Activated T-cell treated with anti-CD3 and anti-CD28 coated beads, Interleukin-2, amount 50 U/mL, for 72 hours (primary cell): ENCODE measurements at places on chromosomes 5 and 9.

DNA sequence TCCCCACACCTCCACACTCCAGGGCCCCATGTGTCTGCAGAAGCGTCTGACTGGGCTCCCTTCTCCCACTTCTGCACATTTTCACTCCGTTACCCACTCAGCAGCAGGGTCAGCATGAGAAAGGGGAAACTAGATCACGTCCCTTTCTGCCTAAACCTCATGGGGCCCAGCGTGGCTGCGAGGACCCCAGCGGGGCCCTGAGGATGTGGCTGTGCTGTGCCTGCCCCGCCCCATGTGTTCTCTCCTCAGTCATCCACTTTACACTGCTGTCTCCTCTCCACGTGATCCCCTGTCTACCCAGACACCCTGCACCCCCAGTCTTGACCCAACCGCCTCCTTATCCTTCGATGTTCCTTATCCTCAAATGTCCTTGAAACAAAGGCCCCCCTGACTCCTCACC, 59.8 kb upstream of the OTULINL start:
- no peak for DNase-seq

DNA sequence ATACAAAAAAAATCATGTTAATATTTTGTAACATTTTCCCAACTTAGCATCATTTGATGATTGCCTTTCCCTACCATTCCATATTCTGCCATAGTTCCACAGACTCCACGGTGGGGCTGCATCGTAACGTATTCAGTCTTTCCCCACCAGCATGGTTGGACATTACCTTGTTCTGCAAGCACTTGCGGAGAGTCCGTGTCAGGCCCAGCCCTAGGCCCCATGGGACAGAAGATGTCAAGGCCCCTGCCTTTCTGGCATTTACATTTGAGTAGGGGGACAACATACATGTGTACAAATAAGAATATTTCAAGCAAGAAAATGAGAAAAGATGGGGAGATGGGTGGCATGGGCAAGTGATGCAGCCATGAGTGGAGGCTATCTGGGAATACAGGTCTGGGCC, 8.2 kb upstream of the PHF2 start:
- no peak for DNase-seq

DNA sequence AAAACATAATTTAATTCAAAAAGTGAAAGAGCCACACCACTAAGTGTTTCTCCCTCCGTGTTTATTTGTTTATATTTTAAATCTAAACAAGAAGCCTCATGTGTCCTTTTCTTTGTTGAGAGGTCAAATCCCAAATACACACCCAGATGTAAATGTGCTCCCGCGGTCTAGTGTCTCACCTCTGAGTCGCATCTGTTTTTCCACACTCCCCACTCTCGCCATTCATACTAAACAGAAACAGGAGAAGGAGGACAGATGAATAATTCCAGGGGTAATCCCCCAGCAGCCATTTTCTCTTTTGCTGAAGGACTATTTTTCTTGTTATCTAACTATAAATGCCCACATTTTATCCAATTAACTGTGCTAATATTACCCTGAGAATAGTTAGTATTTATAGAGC, 361.6 kb upstream of the RIOK2 start:
- no peak for DNase-seq

GRCh38 chr9:132827366-132827765, 50.7 kb downstream of the AK8 start:
- no peak for DNase-seq

DNA sequence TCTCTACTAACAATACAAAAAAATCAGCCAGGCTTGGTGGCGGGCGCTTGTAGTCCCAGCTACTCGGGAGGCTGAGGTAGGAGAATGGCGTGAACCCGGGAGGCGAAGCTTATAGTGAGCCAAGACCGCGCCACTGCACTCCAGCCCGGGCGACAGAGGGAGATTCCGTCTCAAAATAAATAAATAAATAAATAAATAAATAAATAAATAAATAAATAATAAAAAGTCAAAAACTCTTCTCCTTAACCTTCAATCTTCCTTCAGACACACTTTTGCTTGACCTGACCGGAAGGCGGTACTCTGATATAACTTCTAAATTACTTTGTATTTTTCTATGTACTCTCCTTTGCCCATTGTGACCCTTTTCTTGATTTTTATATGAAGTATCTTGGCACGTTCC, 302.1 kb downstream of the SLF1 start:
- DNase-seq = no peak

DNA sequence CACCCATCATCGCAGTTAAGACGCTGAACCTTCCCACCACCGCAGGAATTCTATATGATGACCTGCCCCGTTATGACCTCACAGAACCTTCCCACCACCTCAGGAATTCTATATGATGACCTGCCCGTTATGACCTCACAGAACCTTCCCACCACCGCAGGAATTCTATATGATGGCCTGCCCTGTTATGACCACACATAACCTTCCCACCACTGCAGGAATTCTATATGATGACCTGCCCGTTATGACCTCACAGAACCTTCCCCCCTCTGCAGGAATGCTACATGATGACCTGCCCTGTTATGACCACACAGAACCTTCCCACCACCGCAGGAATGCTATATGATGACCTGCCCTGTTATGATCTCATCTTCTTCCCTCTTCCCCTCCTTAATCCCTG, 64.3 kb downstream of the IRX1 start:
- no peak for DNase-seq

- DNase-seq = no peak
Measured at GRCh38 chr5:7753181-7753580, 97.8 kb downstream of the CFAP90 start.

DNA sequence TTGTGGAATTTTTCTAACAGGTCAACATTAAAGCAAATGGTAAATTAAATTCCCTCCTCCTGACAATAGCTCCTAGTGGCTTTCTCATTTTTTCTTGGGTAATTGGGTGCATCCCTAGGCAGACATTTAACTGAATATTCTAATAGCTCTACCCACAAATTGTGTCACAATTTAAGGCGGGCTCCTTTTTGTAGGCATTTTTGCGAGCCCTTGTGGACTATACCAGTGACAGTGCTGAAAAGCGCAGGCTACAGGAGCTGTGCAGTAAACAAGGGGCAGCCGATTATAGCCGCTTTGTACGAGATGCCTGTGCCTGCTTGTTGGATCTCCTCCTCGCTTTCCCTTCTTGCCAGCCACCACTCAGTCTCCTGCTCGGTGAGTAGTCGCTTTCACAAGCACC, 20.0 kb downstream of the MTRR start:
- DNase-seq = no peak
